ENCODE measurements at places on chromosomes 13 and 19.
A peak's percentile ranks its signal among the peaks of the same experiment; 100 is the strongest.

DNA sequence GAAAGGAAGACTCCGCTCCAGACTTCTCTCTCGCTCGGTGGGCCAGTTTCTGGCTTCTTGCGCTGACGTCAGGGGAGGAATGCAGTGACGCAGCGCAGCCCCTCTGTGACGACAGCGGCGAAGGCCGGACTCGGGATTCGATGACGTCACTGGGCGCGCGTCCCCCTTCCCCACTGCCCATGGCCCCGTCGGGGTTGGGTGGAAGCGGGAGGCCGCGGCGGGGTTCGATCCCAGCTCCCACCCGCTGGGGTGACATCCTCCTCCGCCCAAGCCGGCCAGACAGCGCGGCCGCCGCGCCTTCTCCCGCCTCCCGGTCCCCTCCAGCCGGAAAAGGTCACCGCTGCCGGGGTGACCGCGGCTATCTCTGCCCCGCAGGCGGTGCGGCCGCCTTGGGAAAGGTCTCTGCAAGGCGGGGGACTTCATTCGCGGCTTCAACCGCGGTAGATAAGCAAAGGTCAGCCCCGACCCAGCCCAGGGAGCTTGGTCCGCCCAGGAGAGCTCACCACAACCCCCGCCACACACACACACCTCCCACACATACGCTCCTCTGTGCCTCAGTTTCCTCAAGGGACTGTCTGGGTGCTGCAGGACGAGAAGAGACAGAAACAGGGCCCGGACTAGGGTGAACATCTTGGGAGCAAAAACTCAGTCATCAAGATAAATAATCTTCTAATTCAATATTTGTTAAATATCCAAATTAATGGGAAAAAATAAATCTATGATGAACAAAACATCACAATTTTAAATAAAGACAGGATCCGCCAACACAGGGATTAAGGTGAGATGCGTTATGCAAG lies 844 bp upstream of the RFX1 start:
- no peak for DNase-seq

DNA sequence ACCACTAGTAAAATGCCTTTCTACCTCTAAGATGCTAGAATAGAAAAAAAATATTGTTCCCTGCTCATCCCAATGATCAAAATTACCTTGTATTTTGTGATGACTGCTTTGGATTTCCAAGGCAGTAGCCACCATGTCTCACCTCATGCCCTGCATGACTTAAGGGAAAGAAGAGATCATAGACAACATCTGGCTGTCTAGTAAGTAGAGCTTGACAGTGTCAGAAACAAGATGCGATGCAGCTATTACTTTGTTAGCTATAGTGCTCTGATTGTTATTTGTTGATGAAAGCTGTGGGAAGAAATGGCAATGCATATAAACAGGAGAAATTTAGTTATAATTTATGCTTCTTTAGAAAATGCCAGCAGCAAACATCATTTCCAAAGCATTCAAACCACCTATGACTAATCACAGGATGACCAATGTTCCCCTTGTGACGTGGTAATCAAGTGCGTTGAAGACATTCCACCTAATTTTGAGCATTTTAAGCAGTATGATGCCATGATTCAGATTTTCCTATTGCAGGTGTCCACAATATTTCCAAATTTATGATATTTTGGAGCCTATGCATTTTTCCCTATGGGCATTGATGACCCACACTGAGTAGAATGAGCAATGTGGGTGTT lies 308.3 kb downstream of the KCNRG start:
- no peak for DNase-seq

DNA sequence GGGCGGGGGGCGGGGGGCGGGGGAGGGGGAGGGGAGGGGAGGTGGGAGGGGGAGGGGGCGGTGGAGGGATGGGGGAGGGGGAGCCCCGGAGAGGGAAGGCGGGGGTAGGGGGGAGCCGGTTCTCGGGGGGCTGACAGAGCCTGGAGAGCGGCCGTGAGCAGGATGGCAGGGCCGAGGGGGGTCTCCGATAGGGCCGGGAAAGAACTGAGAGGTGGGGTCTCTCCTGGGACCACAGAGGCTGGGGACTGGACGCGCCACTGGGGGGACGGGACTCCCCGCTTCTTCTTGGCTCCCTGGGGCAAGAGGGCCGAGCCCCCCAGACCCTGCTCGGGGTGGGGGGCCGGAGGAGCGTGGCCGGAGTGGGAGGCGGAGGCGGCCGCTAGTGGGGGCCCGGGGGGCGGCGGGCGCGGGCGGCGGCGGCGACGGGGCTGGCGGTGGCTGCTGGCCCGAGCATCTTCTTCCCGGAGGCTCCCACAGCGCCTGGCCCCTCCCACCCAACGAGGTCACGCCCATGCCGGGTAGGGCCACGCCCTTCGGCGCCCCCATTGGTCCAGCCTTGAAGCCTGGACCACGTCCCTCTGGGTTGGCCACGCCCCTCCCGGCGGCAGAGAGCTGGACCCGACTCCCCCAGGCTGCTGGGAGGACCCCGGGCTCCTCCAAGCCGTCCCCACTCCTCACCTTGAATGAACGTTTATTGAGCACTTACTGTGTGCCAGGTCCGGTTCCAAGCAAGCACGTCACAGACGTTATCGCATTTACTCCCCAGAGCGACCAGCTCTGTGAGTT lies at the start of gene NOVA2:
Gene NOVA2, minus strand, starts transcription at position 313 of the 786 bp plus-strand sequence. CDS start 514 bp downstream, outside the sequence.
- DNase-seq = peak; percentile 59

DNA sequence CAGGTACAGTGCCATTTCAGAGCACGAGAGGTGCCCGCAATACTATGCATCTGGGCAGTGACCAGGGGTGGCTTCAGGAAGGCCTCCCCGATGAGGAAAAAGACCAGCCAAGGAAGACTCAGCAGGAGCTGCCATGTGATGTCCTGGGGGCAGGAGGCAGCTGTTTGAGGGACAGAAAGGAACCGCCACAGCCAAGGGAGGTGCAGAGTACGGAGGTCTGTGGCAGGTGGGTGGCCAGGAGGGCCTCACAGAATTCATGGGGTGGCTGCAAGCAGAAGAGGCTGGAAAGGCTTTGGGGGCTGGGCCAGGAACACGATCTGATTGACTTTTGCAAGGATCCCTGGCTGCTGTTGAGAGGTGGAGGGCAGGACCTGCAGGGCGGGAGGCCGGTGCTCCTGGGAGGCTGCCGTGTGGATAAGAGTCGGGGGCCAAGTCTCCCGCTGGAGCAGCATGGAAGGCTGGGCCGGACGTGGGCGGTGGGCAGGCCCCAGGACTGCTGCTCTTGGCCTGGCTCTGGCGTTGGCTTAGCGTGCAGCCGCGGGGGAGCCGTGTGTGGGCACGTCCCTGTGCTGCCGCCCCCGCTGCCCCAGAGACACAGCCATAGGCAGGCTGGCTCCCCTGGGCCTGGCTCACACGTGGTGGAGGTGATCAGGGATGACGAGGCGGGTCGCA lies 29.1 kb downstream of the CEBPA start:
- DNase-seq = peak; percentile 82

GRCh38 chr13:99028890-99029289 lies 51.0 kb upstream of the DOCK9 start:
- peak; percentile 36 for DNase-seq

- no peak for DNase-seq
Measured at GRCh38 chr13:112751617-112752016, 61.8 kb downstream of the ATP11A start.

DNA sequence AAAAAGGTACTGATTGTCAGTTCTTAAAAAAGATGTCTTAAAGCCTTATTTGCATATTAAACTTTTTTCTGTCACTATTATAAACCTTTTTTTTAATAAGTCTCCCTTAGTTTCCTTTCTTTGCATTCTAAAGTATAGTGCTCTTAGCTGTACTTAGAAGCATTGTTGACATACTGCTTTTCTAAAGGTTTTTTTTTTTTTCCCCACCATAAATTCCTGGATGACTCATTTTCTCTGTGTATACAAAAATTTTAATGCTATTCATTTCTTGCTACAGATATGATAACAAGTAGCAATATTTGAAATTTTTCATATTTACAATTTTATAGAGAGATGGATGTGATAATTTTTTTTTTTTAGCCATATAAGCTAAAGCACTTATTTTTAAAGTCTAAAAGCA lies 43.5 kb downstream of the METTL21C start:
- no peak for DNase-seq
